Activated CD4-positive, alpha-beta T cell treated with anti-CD3 and anti-CD28 coated beads for 1 hour (primary cell): ENCODE measurements at places on chromosomes 11 and 22.

DNA sequence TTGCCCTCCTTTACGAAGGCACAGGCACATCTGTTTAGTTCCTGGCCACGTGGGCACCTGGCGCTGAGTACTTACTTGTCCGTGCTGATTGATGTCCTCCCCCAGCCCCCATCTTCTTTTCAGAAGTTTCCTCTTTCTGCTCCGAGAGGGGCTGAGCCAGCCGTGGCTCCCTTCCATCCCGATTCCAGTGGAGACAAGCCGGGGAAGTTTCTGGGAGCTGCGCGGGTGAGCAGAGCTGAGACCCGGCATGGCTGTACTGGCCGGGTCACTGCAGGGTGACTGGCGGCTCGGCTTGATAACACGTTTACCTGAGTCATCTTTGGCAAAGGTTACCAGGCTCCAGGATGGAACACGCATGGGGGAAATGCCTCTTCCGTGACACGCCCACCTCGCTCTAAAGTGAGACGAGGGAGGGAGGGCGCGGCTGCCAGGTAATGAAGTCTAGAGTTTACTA, 45.4 kb upstream of the ATXN10 start:
- no peak for DNase-seq

DNA sequence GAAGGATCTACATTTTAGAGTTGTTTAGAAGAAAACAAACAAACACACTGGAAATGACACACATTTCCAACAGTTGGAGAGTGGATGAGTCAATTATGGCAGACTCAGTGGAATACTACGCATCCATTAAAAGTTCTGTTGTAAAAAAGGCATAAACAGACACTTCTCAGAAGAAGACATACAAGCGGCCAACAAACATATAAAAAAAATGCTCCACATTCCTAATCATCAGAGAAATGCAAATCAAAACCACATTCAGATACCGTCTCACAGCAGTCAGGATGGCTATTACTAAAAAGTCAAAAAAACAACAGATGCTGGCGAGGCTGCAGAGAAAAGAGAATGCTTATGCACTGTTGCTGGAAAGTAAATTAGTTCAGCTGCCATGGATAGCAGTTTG, 298.2 kb downstream of the DDX10 start:
- DNase-seq = no peak

- DNase-seq = no peak
Measured at GRCh38 chr22:42490243-42490832, 29.3 kb downstream of the RRP7A start.

GRCh38 chr11:3953327-3953726, 97.9 kb downstream of the STIM1 start:
- no peak for DNase-seq

- no peak for DNase-seq
Measured at GRCh38 chr11:65997286-65997685, 4.7 kb downstream of the EIF1AD start.

DNA sequence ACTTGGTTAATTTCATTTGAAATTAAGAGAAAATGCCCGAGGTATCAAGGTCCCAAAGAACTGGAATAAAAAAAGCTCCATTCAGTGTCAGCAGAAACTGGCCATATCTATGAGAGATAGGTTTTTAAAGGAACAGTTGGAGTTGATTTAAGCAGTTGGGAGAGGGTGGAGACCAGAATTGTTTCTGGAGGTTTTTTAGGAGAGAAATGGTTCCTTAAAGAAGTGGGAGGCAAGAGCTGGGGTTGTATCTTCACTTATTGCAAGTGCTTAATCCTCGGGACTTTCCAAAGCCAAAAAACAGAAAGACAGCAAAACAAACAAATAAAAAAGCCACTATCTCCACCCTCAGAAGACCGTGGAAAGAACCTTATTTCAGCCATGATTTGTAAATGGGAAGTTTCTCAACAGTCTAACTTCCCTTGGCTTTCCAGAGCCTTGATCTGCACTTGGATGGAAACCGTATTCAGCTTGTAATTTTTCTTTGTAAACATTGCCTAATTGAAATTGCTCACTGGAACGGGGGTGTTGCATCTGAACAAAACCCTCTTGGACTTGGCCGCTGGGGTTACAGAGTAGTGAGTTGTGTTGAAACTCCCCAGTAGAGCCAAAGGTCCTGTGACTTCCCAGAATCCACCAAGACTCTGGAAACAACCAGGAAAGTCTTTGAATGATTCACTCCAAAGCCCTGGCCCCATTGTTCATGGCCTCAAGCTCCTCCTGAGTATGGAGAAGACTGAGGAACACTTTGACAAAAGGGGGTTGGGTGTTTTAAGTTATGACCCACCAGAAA, 115.6 kb downstream of the SLC1A2 start:
- no peak for DNase-seq

DNA sequence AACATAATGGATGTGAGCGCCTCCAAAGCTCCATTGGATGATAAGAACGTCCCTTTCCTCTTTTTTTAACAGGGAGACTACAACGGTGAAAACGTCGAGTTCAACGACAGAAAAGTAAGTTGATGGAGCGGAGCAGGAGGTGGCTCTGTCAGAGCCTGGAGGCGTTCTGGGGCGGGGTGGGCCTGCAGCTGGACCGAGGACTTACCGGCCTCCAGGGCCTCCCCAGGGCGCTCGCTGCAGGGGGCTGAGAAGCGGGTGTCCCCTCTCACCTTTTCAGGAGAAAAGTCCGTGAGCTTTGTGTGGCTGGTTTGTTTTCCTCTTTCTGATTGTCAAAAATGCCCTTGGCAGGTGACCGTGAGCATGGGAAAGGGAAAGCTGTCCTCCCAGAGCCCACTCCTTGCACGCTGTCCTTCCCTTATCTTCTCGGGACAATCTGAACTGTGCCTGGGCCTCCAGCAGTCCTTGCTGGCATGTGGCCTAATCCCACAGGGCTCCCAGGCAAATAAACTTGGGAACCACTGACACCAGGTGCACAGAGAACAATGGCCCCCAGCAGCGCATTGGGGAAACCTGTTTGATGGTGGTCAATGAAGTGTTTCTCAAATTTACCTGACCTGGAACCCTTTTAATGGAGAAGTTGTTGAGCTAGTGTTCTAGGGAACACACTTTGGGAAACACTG, 38.4 kb downstream of the ANO1 start:
- DNase-seq = no peak

GRCh38 chr22:36055376-36056295, 27.0 kb upstream of the RBFOX2 start:
- DNase-seq = no peak
